ENCODE measurements at places on chromosomes 2 and 18.

GRCh38 chr2:69453475-69454129 is 16.4 kb upstream of the NFU1 start:
- DNase-seq = no peak

GRCh38 chr2:14199040-14199439 is 433.5 kb upstream of the LRATD1 start:
- DNase-seq = no peak

- no peak for DNase-seq
Measured at GRCh38 chr2:128776461-128777195, 458.0 kb upstream of the HS6ST1 start.

DNA sequence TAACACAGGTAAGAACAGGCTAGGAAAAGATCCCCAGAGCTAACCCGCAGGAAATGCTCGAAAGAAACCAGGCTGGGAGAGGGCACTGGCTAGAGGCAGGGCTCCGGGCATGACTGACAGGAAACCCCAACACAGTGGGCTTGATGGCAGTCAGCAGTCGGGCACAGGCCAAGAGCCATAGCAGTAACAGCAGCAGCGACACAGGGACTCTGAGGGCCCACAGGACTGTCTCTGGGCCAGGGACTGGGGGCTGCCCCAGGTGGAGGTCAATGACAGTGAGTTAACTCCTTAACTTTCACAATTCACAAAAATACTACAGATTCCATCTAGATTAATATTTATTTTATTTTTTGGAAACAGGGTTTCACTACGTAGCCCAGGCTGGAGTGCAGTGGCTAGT is 37.3 kb upstream of the ASPRV1 start:
- DNase-seq = no peak

GRCh38 chr2:120750488-120751210 is 15.0 kb downstream of the GLI2 start:
- DNase-seq = no peak

- DNase-seq = no peak
Measured at GRCh38 chr2:53235836-53236582, 531.6 kb upstream of the CHAC2 start.

DNA sequence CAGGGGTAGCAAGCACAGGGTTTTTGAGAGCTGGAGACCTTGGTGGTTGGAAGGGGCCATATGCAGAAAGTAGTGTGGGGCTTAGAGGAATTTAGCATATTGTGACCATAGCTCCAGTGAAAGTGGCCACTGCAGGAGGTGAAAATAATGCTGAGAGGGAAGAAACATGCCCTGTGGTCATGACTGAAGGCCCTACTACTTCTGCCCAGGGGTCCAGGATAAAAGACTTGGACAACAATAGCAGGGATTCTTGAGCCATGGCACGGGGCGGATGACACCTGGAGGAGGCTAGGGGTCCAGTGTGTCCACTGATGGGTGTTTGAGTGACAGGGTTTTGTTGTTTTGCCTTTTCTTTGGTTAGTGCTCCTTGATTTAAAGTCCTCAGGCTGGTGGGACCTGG is 694.6 kb downstream of the CPS1 start:
- no peak for DNase-seq

- no peak for DNase-seq
Measured at GRCh38 chr2:178805457-178805856, 1.8 kb downstream of the TTN start.

DNA sequence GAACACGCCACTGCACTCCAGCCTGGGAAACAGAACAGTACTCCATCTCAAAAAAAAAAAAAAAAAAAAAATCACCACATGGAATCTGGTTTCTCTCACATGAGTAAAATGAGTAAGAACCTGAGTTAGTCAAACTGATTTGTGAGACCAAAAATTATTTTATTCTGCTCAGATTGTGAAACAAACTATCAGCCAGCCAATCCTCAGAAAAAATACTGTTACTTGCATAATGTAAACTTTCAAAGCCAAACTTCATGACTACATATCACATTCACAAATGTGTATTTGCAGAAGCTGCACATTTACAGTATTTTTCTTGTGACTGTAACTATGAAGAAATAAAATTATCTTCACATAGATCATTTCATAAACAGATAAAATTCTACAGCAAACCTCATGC is 23.2 kb downstream of the SUMO1 start:
- no peak for DNase-seq

Measured in stimulated activated CD8-positive, alpha-beta memory T cell treated with anti-CD3 and anti-CD28 coated beads, Interleukin-4, amount 100 ng/mL, for 1 hour (primary cell).